Dorsolateral prefrontal cortex (tissue), 122 donors: ENCODE measurements at places on chromosomes 5 and 9.

DNA sequence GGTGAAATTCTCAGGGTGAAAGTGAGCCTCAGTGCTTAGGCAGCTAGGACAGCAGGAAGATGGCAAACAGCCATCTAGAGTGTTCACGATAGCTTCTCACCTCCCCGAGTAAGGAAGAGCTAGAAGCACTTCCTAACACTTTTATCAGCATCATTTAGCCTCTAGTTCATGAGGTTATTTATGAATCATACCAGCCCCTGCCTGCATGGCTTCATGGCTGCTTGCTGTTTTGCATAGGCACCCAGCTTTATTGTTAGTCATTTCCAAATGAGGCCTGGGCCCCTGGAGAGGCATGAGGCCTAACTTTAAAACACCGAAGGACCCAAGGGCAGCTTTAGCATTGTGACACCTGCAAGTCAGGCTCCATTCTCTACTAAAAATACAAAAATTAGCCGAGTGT is 134.9 kb upstream of the PANK3 start:
- no peak for DNase-seq

DNA sequence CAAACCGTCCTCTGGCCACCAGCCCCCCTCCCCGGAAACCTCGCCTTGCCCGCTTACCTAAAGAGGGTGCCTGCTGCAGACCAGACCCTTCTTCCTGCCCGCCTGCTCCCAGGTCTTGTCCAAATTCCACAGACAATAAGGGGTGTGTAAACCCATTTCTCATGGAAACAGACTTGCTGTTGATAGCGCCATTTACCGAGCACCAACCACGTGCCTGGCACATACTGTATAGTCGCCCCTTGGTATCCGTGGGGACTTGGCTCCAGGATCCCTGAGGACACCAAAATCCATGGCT is 25.1 kb downstream of the CDHR2 start:
- no peak for DNase-seq

- DNase-seq: no peak
Observed at GRCh38 chr5:134968055-134968454, 348 bp downstream of the CATSPER3 start.

DNA sequence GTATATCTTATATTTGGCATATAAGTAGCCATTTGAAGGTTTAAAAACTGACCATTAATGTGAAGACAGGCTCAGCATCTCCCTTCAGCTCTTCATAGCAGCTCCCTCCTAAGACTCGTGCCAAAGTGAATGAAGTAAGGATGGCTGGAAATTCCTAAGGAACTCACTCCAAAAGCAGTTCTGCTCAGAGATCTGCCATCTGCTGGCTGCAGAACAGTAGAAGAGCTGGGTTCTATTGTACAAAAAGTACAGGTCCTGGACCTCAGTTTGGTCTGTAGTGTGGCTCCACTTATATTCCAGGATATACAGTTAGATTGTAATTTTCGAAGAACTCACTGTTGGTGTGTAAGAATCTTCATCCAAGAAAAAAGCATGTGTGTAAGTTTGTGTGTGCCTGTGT is 104.9 kb upstream of the RUSC2 start:
- peak; percentile 55 for DNase-seq

DNA sequence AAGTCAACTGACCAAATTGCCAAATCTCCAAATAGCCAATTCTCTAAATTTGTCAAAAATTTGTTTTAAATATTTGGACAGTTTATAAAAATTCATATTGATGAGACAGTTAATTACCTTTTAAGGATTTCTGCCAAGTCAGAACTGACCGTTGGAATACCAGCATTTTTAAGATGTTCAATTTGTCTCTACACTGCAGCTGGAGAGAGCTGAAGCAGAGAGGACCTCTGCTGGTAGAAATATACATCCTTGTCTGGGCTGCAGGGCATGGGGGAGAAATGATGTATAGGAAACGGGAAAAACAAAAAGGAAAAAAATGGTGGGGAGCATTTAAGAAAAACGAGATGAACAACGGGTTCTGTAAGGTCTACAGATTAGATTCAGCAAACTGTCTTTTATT is 16.8 kb downstream of the NR6A1 start:
- no peak for DNase-seq

DNA sequence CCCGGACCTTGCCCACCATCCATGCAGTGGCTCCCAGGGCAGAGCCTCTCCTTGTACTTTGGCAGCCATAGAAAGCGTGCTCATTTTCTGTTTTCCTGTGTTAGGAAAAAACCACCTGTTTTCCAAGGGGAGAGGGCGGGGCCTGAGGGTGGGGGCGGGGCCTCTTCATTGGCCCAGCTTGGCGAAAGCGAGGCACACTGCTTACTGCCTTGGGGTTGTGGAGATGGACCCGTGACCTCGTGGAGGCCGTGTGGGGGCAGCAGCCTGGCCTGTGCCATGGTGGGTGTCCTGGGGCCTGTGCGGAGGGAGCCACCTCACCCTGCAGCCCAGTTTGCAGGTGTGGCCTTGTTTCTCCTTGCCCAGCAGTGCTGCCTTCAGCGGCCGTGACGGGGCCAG is 4.4 kb upstream of the TOR4A start:
- DNase-seq: no peak

GRCh38 chr9:126859111-126859510 is 1.3 kb upstream of the ZBTB34 start:
- DNase-seq: no peak

GRCh38 chr5:36521838-36522745 is 84.3 kb upstream of the SLC1A3 start:
- no peak for DNase-seq

DNA sequence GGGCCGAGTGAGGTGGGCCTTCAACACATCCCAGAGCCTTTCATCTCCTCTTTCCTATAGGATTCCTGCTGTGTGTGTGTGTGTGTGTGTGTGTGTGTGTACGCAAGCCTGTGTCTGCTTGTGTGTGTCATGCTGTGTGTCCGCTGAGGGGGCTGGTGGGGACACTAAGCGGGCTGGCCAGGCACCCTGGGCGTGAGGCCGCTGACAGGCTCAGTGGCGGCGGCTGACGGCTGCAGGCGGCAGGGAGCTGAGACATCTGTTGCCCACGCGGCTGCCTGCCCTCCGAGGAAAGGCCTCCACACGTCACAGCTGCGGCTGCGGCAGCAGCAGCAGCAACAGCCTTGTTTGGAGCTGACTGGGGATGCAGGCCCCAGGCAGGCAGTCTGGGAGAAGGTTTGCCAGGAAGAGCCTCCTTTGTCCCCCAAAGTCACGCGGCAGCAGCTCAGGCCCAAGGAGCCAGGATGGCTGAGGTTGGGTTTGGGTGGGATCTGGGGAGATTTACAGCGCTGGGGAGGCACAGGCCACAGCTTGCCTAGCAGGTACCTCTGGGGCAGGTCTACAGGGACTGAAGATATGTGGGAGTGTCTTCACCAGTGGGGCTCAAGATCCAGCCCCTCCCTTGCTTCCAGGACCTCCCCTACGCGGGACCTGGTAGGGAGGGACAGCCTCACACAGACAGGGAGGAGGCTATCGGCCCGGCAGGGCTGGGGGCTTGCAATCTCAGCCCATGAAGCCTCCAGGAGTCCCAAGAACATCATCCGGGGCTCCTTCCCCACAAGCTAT is 1.8 kb downstream of the PDLIM4 start:
- DNase-seq: no peak

DNA sequence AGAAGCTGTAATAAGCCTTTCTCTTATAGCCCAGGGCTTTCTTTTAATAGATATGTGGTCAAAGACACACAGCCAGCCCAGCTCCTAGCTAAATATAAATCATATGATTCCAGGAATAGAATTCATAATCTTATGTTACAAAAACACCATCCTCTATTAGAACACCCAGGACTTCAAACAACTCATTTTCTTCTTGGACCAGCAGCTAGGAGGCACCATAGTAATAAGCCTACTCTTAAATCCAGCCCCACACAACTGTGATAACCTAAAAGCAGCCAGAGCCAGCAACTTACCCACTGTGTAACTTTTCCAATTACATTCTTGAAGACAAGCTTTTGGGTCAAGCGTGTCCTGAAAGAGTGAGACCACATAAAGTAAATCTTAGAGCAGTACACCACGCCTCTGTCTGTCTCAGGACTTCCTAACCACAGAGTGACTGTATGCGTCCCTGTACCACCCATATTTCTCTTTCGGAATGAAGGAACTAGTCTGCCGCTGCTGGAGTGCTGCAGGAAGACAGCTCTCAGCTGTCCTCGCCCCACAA is 223.8 kb downstream of the TLE1 start:
- no peak for DNase-seq

DNA sequence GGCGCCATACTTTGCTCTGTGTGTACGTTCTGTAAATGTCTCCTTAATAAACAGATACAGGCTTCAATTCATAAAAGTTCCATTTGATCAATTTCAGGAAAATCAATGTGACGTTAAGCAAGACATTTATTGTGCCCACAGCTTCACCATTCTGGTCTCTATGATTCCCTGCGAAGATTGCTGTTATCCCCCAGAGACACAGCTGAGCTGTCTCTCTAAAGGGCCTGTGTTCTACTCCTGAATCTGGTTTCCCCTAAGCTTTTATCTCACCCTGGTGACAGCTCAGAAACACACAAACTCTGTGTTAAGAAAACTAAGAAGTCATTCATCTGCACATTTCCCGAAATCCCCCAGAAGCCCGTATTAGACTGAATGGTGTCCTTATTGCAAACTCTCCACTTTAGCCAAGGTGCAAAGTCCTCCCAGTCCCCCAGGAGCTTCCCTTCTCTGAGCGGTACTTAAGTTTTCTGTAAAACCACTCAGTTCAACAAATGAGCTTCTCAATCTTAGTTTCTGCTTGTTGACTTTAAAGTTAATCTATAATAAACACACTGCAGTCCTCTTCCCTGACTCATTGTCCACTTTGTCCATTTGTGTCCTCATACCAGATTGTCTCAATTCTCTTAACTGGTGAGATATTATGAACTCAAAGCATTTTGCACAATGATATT is 1.4 kb upstream of the C5orf15 start:
- no peak for DNase-seq

- DNase-seq: no peak
Observed at GRCh38 chr5:95800553-95800952, 22.0 kb downstream of the GLRX start.

- peak; percentile 63 for DNase-seq
Observed at GRCh38 chr5:155728146-155728856, 598.7 kb upstream of the SGCD start.

- DNase-seq: no peak
Observed at GRCh38 chr9:124840300-124840833, 12.9 kb upstream of the WDR38 start.

- no peak for DNase-seq
Observed at GRCh38 chr9:6272229-6272598, 56.0 kb upstream of the TPD52L3 start.

DNA sequence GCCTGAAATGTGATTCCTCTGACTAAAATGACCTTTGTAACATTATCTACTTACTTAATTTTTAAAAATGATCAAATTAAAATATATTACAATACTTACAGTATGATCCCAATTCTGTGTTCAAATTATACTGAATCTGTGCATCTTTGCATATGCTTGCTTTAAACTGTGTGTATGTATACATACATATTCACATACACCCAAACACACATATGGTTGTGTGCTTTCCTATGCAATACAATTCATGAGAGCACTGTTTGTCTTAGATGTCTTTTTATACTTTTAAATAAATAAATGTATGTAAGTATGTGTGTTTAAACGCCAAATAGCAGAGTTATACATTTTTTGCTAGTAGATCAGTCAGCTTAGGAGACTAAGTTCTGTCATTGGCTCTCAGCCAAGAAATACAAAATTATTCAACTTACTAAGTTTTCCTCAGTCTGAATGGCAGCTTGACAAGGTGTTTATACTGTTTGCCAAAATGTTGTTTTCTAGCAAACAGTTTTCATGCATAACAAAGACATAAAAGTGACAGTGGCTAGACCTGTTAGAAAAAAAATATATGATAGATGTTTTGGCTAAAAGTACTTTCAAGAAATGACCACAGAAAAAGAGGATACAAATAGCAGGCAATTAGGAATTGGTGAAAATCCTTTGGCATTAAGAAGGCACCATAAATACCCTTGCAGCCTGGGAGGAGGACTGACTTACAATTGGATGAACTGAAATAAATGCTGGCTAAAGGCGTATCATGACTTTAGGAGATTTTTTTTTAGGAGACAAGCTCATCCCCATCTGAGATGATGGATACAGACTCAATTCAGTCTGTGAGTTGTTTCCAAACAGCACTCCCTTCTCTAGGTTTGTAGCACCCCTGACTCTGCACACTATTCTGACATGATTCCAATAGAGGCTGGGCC is 7.9 kb downstream of the TICAM2 start:
- DNase-seq: no peak

GRCh38 chr9:94150279-94150828 is 66.1 kb downstream of the PTPDC1 start:
- no peak for DNase-seq

GRCh38 chr5:4883360-4883759 is 256.8 kb upstream of the ADAMTS16 start:
- no peak for DNase-seq

- no peak for DNase-seq
Observed at GRCh38 chr5:147203213-147203612, 31.6 kb upstream of the STK32A start.

DNA sequence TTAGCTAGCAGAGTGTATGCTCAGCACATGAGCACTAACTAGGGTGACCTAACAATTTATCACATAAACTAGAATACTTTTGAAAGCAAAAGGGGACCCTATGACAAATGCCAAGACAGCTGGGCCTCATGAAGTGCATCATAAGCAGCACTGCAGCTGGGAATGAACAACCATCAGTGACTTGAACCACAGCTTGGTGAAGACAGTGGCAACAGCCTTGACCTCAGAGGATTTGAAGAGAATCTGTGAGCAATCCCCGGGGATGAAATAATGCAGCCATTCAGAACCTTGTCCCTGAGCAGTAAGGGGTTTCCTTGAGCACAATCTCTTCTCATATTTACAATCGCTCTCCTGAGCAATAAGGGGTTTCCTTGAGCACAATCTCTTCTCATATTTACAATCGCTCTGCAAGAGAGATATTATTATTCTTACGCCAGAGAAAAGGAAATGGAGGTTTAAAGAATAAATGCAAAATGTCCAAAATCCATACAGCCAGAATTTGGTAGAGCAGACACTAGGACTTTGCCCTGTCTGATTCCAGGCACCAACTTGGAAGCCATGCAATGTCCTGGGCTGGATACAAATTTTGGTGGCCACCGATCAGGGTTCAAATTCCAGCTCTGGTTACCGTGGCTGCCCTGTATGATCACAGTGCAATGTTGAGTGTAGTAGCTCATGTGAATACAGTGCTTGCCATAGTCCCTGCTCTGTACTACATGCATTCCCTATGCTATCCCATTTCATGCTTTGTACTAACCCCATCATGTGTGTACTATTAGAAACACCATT is 846 bp upstream of the NSG2 start:
- no peak for DNase-seq

DNA sequence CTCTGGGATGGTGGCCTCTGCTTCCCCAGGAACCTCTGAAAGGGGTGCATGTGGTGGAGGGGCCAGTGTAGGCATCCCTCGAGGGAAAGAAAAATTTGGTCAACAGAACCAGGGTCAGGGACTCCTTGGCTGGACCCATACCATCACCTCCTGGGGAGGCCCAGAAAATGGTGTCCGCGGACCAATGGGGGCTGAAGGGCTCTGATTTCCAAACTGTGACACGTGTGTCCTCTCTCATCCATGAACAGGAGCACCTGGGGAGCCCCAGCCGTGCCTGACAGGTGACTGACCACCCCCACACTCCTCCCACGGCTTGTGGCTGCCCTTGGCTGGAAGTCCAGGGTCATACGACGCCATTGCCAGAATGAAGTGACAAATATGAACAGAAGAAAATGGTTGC is 3.9 kb downstream of the FCN2 start:
- DNase-seq: no peak
